ENCODE measurements at places on chromosomes 1 and 21.

- no peak for DNase-seq
These were observed 10.0 kb upstream of the OTUD3 start for GRCh38 chr1:19872190-19872589.

DNA sequence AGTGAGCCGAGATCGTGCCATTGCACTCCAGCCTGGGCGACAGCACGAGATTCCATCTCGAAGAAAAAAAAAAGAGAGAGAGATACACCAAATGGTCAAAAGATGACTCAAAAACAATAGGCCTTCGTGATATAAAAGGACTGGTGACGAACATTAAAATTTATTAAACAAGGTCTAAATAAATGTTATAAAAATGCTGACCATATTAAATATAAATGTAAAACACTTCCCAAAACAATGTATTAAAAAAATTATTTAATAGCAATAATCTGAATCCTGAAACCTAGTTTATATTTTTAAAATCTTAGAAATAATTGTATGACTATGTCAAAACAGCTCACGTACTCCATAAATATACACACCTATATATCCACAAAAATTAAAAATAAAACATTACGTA is 247.6 kb downstream of the SETD4 start:
- DNase-seq, result no peak

GRCh38 chr1:205582471-205583291 is 49.1 kb downstream of the ELK4 start:
- no peak for DNase-seq

DNA sequence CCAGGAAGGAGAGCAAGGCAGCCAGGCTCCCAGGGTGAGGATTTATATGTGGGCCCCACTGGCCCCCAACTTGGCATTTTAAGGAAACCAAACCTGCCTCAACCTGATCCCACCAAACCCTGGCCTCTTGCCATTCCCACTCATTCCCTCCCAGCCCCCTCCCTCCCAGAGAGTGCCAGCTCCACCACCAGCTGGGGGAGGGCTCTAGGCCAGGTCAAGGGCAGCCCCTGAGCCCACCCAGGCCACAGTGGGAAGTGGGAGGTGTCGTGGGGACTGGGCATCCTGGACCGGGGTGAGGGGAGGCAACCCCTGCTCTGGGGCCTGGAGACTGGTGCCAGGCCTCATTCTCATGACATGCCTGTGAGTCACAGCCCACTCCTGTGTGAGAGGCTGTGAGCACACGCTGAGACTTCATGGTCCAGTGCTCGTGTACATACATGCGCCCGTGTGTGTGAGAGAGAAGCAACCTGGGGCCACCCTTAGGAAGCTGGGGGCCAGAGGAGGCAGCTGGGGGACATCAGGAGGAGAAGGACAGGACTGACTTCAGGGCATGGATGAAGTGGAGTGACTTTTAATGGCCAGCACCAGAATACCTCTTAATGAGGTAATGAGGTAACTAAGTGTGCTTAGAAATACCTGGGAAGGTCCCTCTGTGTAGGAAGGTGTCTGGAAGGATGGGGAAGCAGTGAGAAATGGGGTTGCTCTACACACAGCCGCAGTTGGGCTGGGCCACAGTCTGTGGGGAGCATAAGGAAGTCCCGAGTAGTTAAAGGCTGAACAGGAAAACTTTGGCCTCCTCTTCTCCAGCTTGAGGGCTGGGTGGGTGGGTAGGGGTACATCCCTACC is at the start of gene S100A2:
TSS of gene S100A2 (minus strand) at position 316 of the 846 bp plus-strand sequence. CDS start 1,967 bp downstream, outside the sequence.
- no peak for DNase-seq

DNA sequence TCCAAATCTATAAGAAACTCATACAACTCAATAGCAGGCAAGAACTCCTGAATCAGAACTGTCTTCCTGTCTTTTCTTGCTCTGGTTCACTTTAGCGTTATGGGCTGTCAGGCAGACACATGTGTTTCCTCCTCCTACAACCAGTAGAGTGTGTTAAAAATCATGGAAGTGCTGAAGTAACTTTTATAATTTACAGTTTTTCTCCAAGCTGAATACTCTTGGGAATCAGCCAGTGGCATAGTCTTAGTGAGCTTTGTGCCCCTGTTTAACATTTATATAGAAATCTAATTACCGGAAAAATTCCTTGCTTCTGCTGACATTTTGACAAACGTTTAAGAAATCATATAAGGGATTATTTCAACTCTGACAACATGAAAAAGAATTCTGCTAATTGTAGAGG is 113.1 kb upstream of the RGS18 start:
- DNase-seq, result no peak

DNA sequence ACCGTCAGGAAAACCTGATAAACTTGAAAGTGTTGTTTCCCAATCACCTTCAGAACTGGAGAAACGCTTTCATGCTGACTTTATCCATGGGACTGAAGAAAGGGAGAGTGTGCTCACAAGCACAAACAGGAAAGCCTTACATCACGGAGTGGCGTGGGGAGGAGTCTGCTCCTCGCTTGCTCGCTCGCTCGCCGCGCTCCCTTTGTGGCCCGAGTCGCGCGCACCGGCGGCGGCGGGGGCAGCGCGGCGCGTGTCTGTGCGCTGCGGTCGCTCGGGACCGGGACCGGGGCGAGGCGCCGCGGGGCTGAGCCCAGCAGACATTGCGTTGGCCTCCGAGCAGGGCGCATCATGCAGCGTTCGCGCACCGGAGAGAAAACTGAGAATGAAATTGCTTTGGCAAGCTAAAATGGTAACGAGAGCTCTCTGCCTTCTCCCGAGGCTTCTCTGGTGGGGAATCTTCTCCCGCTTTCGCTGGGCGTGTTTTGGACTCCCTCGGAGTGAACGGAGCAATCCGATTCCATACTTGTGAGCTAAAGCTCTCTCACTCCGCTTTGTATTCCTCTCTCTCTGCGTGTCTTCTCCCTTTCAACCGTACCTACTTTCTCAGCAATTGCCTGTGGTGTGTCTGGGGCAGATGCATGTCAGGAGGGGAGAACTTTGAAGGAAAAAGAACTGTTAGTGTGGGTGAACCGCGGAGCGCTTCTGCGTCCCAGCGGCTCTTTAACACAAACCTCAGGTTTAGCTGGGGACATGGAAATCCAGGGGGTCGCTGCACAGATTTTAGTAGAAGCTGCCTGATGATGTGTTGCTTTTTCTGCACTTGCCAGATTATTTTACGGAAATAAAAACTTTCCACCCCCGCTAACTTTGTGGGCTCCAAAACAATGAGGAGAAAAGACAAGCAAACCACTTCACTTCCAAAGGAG is at the start of gene RGL1:
TSS of gene RGL1 (plus strand) at position 205 of the 926 bp plus-strand sequence. CDS start at position 383, 178 bp downstream.
- no peak for DNase-seq

DNA sequence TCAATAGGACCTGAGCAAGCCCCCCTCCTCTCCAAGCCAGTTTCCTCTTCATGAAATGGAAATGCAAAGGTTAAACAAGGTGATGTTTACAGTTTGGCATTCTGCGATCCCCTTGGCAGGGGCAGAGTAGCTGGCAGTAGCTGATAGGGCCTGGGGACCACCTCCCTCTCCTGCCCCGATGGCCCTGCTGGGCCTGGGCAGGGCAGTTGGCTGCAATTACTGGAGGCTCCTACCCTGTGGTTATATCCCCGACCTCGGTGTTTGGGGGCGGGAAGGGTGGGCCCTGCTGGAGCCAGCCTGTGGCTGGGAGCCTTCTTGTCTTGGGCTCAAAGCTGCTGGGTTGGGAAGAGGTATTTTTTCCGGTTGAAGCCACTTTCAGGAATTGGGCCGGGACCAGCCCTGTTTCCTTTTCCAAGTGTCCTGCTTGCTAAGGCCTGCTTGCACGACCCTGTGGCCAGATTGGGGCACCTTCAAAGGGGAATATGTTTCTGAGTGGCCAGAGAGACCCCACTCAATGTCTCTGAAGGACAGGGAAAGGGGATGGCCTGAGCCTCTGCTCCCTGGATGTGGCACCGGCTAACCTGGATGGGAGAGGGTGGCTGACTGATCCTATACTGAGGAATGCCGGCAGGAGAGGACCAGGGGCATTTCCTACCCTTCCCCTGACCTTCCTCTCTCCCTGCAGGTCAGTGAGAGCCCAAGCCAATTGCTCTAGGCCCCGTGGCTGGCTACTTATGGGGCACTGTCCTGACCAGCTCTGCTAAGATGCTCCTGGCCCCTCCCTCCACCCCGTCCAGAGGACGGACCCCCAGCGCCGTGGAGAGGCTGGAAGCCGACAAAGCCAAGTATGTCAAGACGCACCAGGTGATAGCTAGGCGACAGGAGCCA is 1.9 kb downstream of the FAM110D start:
- no peak for DNase-seq

DNA sequence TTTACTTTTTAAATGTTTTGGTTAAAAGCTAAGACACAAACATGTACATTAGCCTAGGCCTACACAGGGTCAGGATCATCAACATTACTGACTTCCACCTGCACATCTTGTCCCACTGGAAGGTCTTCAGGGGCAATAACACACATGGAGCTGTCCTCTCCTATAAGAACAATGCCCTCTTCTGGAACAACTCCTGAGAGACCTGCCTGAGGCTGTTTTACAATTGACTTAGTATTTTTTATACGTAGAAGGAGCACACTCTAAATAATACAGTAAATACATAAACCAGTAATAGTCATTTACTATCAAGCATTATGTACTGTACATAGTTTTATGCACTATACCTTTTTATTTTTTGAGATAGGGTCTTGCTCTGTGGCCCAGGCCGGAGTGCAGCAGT is 14.1 kb upstream of the MOB3C start:
- no peak for DNase-seq

DNA sequence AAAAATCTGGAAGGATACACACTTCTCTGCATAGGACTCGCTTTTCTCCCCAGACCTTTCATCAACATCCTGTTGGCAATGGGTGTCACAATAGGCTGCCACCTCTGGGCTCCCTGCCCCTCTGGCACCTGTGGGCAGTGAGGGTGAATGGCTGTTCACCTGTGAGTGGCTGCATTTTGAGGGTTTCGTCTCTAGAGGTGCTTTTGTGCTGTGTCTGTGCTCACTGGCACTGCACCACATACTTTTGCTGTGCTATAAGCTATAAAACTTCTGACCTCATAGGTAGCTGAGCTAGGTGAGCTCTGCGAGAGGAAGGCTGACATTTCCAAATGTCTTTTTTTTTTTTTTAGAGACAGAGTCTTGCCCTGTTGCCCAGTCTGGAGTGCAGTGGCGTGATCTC is 35.9 kb downstream of the SLC30A1 start:
- no peak for DNase-seq

GRCh38 chr1:94529416-94529815 is 12.1 kb downstream of the F3 start:
- DNase-seq, result no peak

GRCh38 chr1:22362626-22363402 is 88.8 kb upstream of the ZBTB40 start:
- no peak for DNase-seq

DNA sequence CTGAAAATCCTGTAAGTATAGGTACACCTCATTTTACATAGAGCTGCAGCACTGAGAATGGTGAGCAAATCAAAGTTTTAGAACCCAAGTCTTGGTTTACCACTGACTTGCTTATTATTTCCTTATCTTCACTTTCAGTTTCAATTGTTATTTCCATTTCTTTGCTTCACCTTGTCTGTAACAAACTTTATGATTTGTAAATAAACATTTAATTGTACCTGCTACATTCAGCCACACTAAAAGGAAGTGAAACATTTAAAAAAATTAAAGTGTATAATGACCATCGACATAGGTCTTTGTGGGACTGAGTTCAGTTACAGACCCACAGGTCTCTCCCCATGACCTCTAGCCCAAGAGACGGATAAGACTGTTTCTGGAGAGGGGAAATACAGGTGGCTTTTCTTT is 34.4 kb downstream of the LGR6 start:
- DNase-seq, result no peak

GRCh38 chr1:114339379-114339778 is 171.6 kb downstream of the TRIM33 start:
- DNase-seq, result no peak

DNA sequence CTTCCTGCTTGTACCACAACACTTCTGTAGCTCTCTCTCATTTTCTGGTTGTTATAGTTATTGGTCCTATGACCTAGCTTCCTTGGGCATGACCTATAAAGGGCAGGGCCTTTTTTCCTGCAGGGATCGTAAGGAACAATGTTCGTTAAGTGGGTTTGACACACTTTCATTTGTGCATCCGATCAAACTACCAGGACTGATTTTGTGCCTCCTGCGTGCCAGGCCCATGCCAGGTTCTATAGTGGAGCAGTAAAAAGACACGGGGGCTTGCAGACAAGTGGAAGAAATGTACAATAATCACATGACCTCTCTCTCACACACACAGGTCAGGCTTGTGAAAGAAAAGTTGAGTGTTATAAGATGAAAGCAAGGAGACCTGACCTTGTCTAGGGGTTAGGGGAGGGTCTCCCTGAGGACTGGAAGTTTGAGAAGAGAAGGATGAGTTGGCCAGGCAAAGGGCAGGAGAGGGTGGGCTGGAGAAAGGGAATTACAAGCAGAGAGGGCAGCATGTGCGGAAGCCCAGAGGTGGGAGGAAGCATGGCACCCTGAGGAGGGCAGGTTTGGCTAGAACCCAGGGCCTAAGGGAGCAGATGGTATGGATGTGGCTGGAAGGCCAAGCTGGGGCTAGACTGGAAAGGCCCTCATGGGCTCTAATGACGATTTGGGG is 145.4 kb downstream of the GRIK3 start:
- DNase-seq, result no peak

DNA sequence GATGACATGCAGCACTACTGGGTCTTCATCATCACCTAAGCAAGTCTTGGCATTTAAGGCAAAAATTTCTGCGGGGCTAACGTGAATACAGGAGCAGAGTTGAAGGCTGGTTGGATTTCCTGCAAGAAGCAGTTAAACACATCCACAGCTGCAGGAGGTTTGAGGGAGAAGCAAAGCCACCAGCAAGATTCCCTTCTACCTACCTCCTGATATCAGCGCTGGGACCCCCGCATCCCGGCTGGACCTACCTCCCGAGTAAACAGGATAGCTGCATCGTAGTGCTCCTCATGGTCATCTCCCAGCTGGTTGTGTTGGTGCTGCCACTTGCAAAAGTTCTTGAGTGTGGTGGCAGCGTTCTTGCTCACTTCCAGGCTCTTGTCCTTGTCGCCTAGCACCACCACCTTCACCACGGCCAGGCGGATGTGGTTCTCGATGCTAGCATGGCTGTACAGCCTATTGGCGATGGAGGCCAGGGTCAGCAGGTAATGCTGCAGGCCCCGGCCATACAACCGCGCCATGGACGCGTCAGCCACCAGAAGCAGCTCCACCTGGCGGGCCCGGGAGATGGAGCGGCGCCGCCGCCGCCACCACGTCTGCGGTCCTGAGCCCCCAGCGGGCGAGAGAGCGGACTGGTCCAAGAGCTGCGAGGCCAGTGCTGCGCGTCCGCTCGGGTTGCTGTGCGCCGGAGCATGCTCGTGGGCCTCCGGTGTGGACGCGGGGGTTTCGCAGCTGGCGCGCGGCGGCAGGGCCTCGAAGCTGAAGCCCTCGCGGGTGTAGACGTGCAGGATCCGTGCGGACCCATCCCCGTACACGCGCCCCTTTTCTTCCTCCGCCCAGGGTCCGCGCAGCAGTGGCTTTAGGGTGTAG is 1.6 kb downstream of the ADAMTS5 start:
- no peak for DNase-seq

DNA sequence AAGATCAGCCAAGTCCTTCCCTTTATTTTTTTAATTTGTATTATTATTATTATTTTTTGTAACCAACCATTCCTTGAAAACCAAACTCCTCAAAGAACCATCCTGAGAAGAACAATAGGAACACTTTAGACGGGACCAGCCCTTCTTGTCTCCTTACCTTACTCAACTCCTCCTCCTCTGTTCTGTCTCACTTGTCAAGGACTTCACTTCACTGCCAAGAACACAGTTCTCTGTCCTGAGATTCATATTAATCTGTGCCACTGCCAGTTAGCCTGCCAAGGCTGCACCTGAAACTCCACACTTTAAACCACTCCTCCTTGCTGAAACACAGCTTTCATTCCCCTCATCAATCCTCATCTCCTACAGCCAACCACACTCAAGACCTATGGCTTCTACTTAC is 73.8 kb upstream of the ATP1A1 start:
- DNase-seq, result no peak
